ENCODE measurements at places on chromosomes 2 and 18.

GRCh38 chr2:48699348-48699930, 56.1 kb downstream of the LHCGR start:
- no peak for DNase-seq

DNA sequence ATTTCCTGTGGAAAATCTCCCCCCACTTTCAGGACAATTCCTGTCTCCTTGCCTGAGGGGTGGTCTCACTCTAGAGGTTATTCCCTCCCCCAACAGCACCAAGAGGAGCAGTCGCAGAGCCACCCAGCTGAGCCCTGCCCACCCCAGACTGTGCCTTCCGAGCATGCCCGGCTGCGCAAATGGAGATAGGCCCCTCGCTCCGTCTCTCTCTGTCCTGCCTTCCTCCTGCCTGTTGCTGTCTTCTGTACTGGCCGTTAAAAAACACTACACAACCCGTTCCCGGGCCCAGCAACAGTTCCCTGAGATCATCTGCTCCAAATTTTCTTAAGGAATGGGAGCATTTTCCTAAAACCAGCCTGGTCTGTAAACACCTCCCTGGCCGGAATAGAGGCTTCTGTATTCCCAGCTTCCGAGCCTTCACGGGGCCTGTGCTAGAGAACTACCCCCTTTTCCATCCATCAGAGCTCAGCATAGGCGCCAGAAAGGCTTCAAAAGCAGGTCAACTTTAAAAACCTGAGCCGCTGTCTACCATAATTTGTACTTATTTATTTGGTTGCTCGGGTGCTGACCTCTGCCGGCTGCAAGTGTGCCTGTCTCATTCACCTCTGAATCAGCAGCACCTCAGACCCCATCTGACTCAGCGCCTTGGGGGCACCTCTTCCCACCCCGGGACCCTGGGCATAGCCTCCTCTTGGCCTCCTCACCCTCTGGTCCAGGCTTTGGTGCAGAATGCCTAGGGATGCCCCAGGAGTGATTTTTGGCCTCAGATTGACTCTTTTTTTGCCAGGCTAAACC, 159.4 kb downstream of the PXDN start:
- DNase-seq: no peak

DNA sequence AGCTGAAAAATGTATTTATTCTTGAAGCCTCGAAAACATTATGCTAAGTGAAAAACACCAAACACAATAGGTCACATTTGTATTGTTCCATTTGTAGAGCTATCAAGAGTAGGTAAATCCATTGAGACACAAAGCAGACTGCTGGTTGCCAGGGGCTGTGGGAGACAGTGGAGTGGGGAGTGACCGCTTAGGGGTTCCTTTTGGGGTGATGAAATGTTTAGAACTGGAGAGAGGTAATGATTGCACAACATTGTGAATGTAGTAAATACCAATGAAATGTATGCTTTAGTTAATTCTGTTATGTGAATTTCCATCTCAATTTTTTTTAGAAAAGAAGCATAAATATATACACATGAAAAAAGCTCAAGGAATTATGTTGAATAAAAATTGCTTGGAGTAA, 15.8 kb downstream of the KCTD18 start:
- no peak for DNase-seq

GRCh38 chr2:127673291-127674069, 1.9 kb downstream of the LIMS2 start:
- no peak for DNase-seq

DNA sequence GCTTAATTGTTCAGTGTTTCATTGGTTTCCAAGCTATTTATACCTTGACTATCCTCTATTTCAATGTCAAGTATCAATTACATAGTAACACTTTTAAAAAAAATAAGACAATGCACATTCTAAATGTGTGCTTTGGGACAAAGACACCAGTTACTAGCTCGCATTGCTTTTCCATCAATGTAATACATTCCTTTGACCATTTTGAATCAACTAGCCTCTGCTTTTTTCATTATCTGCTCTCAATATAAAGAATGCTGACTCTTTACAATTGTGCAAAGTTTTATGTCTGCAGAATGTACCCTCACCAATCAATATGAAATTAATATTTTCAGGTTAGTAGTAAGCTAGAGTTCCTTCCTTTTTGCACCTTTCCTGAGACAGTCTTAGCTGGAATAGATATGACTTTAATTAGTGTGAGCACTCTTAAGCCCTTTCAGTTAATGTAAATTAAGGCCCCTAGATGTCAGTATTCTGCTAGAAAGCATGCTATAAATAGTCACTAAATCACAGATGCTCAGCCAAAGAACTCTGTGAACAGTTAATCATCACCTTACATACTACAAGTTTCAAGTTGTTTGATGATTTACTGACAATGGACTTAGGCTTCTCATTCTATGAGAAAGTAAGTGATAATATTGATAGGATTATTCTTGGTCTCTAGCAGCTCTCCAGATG, 413.6 kb downstream of the PTH2R start:
- DNase-seq: no peak

DNA sequence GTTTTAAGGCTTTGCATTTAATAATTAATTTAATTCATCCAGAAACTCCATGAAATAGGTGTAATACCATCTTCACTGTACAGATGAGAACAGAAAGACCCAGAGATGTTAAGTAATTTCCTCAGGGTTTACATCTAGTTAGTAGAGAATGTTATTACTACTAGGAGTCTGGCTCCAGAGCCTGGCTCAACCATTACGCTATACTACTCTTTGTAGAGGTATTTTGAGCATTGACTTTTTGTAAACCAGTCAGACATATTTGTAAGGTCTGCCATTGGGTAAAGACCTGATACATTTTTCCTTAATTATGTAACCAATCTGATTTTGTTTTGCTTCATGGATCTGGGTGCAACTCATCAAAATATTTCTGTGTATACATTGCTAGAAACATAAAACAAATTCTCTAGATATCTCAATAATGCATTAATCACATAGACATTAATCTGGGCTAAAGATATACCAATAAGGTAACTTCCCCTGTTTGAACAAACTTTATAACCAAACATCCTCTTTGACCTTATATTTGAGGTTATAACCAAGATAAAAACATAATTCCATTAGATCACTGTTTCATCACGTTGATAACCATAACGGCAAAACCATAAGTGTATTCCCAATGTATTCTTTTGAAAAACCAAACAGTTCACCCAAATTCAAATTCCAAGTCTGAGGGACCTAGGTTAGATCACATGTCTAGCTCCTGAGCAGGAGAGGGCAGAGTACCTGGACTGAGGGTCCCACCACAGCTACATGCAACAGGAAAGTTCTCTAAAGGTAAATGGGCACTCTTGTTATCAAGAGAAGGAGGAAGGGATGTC, 135.0 kb downstream of the IKZF2 start:
- no peak for DNase-seq

- no peak for DNase-seq
Observed at GRCh38 chr2:228628682-228629081, 447.2 kb upstream of the SPHKAP start.

- DNase-seq: no peak
Observed at GRCh38 chr2:55550368-55551102, 31.0 kb downstream of the CFAP36 start.

- no peak for DNase-seq
Observed at GRCh38 chr2:220568296-220568695, 940.9 kb downstream of the SLC4A3 start.

GRCh38 chr2:171086352-171087290, 74.1 kb downstream of the TLK1 start:
- no peak for DNase-seq

DNA sequence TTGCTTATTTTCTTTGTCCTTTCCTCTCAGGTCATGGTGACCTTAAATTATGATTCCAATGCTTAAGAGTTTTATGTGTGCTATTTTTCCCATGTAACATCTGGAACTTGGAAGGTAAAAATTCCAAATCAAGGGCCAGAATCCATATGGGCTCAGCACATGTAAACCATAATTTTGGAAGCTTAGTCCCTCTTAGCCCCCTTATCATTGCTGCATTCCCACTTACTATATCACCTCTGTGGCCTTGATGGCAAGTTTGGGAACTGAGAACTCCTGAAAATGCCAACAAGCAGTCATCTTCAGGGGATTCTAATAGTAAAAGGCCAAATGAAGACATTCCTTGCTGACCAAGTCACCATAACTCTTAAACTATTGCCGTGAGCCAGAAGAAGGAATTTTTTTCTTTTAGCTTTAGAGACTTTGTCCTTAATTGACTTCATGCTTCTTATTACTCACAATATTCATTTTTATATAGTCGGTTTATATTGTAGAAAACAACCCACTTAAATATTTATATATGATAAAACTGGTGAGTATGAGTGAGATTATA, 251.4 kb downstream of the SLC8A1 start:
- no peak for DNase-seq

DNA sequence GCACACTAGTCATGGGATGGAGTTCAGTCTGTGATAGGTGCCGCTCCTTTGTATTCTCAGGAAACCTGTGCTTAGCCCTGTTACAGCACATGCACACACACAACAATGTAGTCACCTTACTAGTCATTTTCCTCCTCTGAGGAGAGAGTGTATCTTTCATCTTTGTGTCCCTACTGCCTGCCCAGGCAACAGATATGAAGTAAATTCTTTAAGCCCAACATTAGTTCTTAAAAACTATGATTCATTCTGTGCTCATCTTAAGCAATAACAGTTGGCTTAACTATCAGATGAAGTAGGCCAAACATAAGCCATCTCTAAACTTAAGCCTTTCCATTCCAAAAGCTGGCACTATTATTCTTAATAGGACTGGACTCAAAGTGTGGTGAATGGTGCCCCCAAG, 186.5 kb downstream of the LNPK start:
- no peak for DNase-seq

- no peak for DNase-seq
Observed at GRCh38 chr2:9092383-9093282, 89.1 kb upstream of the MBOAT2 start.

GRCh38 chr18:961644-962355, 57.1 kb downstream of the ADCYAP1 start:
- DNase-seq: no peak

DNA sequence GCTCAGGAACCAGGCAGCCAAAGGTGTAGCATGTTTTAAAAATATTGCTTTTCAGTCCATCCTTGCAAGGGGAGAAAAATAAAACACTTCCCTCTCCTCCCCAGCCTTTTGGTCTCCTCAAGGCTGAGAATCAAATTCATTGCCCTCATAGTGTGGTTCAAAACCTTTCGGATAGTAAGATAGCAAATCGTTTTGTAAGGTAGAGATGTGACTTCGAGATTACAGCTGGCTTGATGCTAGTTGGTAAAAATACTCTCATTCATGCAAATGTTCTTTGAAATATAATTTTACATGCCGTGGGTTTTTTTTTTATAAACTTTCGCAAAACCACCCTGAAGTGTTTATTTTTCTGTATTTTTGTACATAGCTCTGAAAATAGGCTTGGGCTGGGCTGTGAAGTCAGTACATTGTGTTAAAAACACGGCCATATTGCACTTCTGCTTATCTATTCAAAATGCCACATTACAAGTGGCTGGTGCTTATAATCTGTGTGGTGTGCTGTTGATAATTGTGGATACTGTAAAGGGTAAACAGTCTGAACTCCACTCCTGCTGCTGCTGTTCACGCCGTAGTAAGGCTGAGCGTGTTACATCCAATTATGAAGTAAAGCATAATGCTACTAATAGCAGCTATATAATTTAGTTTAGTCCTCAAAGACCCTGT, 172.0 kb upstream of the SIX3 start:
- no peak for DNase-seq

- no peak for DNase-seq
Observed at GRCh38 chr2:120710256-120710655, 25.4 kb upstream of the GLI2 start.

GRCh38 chr2:170680172-170680941, 34.8 kb upstream of the SP5 start:
- no peak for DNase-seq

DNA sequence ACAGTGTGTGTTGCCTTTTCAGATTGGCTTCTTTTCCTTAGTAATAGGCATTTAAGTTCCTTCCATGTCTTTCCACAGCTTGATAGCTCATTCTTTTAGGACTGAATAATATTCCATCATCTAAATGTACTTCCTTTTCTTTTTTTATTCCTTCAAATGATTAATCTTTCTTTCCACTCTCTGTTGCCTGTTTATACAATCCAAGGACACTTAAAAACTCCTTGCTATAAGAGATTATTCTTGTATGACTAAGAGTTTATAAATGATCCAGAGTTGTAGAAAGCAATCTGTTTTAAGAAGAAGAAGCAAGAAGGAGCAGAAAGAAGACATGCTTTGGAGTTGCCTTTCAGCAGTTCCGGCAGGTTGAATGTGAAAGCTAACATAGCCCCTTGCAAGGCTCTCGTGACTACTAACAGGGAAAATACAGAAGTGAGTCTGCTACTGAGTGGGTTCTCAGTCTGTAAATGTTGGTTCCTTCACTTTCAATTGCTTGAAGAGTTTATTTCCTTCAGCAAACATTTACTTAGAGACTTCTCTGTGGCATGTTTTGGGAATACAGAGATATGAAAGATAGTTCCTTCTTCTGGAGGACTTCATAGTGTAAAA, 123.0 kb downstream of the PMAIP1 start:
- DNase-seq: no peak

DNA sequence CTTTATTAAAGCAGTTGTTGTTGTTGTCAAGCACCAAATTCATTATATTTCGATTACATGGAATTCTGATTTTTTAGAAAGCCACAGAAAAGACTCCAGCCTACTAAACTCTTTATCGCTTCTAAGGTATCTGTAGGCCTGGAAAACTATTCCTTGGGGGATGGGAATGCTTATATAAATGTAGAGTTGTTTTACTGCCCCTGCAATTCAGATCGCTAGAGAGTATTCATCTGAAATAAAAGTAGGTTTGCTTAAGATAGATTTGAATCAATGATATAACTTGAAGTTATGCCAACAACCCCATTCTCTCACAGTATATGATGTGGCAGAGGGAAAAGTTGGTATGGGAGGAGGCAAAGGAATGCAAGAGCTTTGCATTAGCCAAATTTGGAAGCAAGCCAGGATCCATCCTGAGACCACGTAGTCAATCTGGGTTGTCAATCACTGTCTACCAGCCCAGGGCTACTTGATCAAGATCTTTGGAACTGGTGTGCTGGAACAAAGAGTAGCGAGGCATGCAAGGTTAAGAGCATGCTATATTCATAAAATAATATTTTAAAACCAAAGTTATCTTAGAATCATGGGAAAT, 95.9 kb downstream of the LYPD6B start:
- no peak for DNase-seq

DNA sequence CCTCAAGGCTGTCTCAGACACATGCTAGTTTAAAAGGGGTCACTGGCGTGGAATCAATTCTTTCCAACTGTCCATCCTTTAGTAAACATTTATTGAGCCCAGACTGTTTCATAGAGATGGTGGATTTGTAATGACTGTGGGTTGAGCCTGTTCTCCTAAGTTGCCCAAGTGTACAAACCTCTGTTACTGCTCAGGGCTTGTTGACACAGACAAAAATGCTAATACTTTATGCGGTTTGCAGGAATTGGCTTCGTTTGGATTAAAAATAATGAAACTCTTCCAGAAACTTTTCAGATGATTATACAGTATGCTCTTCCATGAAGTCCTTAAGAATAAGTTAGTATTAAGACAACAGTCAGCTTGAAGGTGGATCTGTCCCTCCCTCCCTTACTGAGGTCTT, 83.6 kb upstream of the MGAT5 start:
- DNase-seq: no peak

- no peak for DNase-seq
Observed at GRCh38 chr18:22387787-22388186, 29.9 kb downstream of the CTAGE1 start.

Data from GF-D8 (cell line).